ENCODE measurements at places on chromosomes 2 and 18.

DNA sequence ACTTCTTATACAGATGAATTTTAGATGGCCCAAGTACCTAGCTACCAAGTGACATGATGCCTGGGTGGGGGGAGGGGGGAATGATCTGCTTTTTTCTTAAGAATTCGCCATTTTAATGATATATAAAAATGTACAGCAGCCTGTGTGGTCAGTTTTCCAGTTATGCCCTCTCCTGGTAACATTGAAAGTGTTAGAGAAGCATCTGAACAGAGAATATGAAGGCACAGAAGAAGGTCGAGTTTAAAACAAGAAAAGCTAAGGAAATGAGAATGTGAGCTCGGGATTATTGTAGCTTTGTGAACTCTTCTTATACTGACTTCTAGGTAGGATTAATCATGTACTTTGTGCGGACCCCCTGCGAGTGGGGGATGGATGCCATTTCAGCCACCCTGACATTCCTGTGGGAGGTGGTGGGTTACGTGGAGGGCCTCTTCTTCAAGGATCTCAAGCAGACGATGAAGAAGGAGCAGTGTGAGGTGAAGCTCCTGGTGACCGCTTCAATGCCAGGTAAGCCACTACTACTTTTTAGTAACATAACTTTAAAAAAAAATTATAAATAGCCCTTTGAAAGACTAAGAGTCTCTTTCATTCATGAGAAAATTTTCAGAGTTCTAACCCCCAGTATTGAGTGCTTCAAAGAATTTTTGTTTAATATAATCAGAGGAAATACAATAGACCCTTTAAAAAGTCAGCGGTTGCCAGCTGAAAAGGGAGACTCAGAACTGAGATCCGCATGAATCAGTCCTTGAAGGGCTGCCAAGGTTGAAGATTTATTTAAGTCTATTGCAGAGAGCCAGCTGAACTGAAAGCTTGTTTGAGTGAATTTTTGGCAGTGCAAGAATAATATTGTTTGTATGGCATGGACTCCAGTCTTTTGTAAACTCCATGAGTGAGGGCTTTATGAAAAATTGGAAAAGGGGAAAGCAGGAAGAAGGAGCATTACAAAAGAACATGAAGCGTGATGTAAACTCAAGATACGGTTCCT, 68.6 kb upstream of the RPE start:
- DNase-seq: no peak

GRCh38 chr2:240662681-240663080, 20.0 kb downstream of the AQP12B start:
- DNase-seq: no peak

- DNase-seq: no peak
These were observed 329.5 kb downstream of the PAX3 start for GRCh38 chr2:221969087-221969829.

DNA sequence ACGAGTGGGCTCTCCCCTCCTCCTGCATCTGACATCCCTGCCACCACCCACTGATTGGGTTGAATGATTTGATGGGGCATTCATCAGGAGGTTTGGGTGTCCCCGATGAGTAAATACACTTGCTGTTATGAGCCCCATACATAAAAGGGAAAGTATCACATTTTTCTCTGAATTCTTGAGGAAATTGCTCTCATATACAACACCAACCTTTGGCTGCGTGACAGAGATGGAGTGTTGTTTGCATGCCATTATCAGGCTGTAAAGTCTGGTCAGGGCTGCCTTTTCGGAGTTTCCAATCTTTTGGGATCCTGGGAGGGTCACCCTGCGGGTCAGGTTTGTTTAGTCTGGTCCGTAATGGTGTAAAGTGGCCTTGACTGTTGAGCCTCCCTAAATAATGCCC, 227.9 kb upstream of the SPRED2 start:
- DNase-seq: no peak

DNA sequence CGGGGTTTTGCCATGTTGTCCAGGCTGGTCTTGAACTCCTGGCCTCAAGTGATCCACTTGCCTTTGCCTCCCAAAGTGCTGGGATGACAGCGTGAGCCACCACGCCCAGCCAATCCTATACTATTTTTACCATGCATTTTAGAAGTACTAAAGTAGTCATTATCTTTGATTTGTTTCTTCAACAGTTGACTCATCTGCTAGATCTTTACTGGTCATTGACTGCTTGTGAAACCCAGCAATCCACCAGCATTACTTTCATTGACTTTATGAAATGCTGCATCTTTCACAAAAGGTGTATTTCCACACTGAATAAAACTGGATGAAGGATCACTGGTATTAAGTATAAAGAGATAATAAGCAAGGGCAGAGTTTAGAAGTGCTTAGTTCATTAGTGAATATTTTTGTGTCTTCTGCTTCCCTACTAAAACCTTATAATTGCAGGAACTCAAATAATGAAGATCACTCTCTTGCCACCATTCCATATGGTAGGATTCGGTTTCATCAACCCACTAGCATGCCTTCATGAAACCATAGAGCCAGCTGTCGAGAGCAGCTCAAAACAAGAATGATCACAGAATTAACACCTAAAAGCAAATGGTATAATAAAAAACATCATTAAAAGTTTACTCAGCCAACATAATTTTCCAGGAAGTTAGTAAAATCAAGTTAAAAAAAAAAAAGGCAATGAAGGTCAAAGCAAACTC, 33.1 kb downstream of the IRS1 start:
- no peak for DNase-seq

DNA sequence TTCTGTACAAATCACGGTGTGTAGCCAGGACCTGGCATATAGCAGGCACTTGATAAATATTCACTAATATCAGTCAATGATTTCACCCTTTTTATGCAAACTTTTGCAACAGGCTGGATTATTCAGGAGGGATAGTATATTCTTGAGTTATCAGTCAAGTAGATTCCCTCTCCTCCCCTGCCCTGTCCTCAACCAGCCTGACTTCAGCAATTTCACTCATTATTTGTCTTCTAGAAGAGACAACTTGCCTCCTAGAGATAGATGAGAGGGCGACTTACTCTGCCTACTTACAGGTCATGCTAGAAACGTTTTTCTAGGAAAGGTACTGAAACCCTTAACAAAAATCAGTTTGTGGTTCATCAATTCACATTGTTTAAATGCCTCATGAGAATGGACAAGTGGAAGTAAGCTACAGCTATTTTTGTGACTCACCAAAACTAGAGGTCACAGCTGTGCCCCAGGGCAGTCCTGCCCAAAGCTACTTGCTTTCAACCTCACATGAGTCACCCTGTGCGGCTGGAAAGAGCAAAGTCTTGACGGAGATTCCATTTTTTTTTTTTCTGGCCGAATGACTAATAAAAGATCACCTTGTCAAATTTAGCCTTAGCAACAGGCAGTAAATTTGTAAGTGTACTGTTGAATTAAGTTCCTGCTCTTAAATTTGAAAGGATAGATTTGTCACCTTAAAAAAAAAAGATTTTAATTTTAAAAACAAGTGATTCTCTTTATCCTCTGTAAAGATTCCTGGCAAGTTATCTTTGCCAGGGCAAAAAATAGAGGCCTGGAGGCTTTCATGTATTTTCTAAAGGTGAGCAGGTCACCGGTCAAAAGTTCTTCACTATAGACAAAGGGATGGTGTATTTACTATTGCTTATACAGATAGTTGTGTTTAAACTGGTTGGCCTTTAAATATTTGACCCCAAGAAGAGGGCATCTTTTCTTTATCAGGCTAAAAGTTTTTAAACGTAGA, 109.0 kb upstream of the SLC35G4 start:
- DNase-seq: no peak

- DNase-seq: no peak
These were observed 13.8 kb downstream of the FOSL2 start for GRCh38 chr2:28406276-28407096.
